ENCODE measurements at places on chromosomes 12 and 14. TPM values are rescaled to one million over a fixed set of nuclear protein-coding genes. Genes with fewer than 3 reads are reported as not detected.

DNA sequence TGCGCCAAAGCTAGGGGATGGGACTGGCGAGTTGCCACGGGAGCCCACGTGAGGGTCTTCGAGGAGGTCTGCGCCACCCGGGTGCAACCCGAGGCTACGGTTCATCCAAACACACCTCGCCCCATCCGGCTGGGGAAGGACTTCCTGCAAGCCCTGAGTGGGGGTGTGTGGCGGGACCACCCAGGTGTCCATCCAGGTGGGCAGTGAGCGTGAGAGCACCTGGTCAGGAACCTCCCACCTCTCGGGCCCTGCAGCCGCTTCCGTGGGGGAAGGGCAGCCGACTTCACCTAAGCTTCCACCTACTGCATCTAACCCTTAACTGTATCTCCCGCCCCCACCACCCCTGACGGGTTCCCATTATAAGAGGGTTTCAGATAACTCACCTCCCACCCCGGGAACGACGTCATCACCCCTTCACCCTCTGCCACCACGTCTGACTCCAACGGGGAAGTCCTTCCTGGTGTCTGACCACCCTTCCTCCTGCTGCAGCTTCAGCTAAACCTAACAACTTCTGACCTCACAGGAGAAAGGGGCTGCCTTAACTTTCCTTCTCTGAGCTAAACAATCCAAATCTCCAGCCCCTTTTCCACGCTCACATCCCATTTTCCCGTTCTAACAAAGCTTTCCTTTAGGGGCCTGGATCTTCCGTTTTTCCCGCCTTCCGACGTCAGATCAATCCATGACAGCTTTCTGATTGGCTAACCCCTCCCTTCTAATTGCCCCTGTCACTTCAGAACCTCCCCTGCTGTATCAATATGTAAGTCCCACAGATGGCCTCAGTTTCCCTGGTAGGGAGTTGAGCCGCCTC, 27.4 kb upstream of the SMUG1 start:
- DNase-seq: no peak

The AKAP5 gene
- total RNA-seq: 2.1 TPM

DNA sequence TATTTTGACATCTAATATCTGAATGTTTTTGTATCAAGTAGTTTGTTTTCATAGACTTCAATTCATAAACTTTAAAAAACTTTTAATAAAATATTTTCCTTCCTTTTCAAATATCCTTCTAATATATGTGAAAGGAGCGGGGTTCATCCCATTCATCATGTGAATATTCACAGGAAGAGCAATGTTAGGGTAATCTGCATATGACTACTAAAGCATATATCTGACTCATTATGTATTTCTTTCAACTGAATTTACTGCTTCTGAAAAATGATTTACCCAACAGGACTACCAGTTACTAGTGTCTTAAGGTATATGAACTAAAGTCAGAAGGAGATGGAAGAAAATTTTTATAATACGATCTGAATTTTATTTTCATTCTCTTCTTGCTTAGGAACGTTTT, 30.5 kb downstream of the DHRS7 start:
- DNase-seq: no peak

GRCh38 chr14:101521978-101522377, 39.3 kb upstream of the DIO3 start:
- DNase-seq: no peak

The TCL1A gene
- not detected for total RNA-seq

GRCh38 chr12:53324113-53324778, 2.8 kb upstream of the AAAS start:
- no peak for DNase-seq

GRCh38 chr14:51468523-51468922, 183.2 kb upstream of the FRMD6 start:
- no peak for DNase-seq

GRCh38 chr14:88542857-88543795, 11.7 kb downstream of the PTPN21 start:
- DNase-seq: no peak

GRCh38 chr14:38197001-38197783, 10.5 kb upstream of the SSTR1 start:
- no peak for DNase-seq

The PPP1R1A gene
- total RNA-seq: 0.54 TPM

DNA sequence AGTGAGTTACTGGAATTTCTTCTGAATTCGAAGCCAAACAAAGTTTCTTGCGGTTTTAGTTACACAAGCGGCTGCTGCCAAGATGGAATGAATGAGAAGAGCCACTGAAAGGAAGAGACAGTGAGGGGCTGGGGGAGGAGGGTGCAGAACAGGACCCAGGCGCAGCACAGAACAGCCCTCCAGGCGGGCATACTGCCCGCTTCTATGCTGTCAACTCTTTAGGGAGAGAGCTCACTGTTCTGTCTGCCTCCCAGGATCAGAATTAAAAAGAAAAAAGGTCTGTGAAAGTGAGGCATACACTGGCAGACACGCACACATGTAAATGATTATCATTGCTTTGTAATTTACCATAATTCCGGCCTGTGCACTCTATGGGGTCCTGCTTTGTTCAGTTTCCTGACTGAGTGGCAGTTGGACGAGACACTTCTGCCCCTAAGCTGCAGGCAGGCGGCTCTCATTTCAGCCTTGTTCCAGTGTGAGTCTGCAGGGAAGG, 231.6 kb downstream of the CACNA1C start:
- DNase-seq: no peak

DNA sequence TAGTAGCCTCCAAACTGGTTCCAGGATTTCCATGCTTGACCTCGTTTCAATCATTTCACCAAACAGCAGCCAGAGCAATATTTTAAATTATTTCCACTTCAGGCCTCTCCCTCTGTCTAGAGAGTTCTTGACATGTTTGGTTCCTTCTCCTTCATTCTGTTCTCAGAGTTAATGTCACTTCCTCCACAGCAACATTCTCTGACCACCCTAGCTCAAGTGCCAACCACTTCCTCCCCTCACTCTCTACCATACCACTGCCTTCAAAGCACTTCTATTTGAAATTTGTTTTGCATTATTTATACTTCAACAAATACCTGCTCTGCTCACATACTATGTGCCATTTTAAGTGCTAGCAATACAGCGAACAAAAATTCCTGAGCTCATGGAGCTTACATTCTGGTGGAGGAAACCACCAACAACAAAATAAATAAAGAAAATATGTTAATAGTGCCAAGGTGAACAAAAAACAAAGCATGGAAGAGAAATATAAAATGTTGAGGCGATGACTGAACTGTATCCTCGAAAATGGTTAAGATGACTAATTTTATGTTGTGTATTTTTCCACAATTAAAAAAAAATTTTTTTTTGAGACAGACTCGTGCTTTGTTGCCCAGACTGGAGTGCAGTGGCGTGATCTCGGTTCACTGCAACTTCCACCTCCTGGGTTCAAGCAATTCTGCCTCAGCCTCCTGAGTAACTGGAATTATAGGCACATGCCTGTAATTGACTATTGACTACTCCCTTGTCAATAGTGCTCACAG, 17.3 kb downstream of the BAZ1A start:
- DNase-seq: no peak

GRCh38 chr14:61893371-61893940, 131.2 kb downstream of the SNAPC1 start:
- no peak for DNase-seq

- no peak for DNase-seq
These were observed 59.3 kb downstream of the ABCC9 start for GRCh38 chr12:21881965-21882364.

The KRT83 gene
- total RNA-seq: not detected

- no peak for DNase-seq
These were observed 64.3 kb downstream of the FLRT2 start for GRCh38 chr14:85594217-85594616.

The NEUROD4 gene
- not detected for total RNA-seq

GRCh38 chr12:109714141-109714912, 702 bp downstream of the FAM222A start:
- peak; percentile 80 for DNase-seq

- no peak for DNase-seq
These were observed 83.6 kb downstream of the ALX1 start for GRCh38 chr12:85363382-85364190.

The C14orf39 gene
- 1.6 TPM for total RNA-seq

The KRT4 gene
- 1.3 TPM for total RNA-seq

- no peak for DNase-seq
These were observed 51.5 kb downstream of the TMPRSS12 start for GRCh38 chr12:50894241-50894640.

DNA sequence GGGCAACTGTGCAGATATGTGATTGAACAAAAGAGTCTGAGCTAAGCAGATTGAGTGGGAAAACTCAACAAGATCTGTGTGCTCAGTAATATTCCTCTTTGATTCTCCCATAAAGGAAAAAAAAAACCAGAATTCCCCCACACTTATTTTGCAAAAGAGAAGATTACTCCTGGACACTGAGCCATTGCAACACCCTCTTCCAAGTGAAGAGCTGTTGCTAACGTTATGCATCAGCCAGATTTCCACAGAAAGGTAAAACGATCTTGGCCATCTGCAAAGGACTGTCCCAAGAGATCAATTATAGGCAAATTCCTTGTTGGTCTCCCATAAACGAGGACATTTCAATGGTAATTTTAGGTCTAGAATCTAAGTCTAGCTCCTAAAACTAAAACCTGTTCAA, 587.7 kb downstream of the C12orf50 start:
- DNase-seq: no peak

The CLEC6A gene
- not detected for total RNA-seq

The ATP23 gene
- 4.8 TPM for total RNA-seq

- no peak for DNase-seq
These were observed 173.5 kb upstream of the KRR1 start for GRCh38 chr12:75684678-75685616.

The PIP4K2C gene
- total RNA-seq: 24.2 TPM

- no peak for DNase-seq
These were observed 3.6 kb upstream of the HSPB8 start for GRCh38 chr12:119175081-119175480.

DNA sequence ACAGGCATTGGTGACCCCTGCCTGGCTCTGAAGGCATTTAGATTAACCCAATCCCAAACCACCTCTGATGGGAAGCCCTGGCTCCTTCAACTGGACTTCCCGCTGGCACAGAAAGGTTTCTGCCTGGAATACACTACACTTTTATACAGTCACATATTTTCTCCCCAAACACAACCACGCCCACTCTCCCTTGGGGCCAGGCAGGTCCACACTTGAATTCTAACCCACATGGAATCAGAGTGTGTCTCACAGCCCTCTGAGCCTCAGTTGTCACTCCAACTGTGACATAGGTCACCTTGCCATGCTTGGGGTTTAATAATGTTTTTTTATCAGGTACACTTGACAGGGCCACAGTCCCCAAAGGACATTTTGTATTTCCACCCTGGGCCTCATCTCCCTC, 368.6 kb downstream of the BCL11B start:
- no peak for DNase-seq

- DNase-seq: peak; percentile 12
These were observed 22.7 kb downstream of the LRTM2 start for GRCh38 chr12:1842905-1843640.

The NTF3 gene
- 8.6 TPM for total RNA-seq

The CCNK gene
- total RNA-seq: 67.9 TPM

- DNase-seq: no peak
These were observed 548.6 kb upstream of the TBX3 start for GRCh38 chr12:115232455-115233156.

DNA sequence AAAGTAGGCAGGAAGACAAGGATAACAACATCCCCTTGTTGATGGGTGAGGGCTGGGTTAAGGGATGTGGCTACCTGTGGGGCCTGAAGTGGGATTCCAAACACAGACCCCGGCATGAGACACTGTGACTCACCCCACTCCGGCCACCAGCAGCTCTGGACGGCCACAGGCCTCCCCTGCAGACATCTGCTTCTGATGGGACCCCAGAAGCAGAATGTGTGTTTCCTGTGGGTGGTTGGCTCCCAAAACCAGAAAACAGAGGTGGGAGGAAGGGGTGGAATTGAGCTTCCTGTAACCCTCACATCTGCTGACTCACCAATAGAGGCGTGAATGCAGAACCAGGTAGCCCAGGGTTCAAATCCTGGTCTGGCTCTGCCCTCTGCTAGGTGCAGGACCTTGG, 216.6 kb upstream of the PWP1 start:
- DNase-seq: no peak

The TMEM117 gene
- total RNA-seq: 35.3 TPM

The FBXO34 gene
- 35.9 TPM for total RNA-seq

DNA sequence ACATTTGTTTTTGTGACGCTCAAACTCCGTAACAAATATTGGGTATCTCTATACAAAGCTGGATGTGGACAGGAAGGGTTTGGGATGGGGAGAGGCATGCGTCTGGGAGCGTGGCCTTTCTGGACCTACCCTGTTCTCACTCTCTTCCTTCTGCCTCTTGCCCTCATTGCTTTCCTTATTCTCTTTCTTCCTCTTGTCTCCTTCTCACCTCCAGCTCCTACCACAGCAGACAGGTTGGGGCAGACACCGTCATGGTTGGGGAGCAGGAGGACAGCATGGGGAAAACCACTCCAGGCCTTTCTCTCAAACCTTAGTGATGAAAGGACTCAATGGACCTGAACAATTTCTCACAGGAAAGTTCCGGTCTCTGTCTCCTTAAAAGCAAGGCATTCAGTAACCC, 465.3 kb downstream of the RAD51B start:
- no peak for DNase-seq

DNA sequence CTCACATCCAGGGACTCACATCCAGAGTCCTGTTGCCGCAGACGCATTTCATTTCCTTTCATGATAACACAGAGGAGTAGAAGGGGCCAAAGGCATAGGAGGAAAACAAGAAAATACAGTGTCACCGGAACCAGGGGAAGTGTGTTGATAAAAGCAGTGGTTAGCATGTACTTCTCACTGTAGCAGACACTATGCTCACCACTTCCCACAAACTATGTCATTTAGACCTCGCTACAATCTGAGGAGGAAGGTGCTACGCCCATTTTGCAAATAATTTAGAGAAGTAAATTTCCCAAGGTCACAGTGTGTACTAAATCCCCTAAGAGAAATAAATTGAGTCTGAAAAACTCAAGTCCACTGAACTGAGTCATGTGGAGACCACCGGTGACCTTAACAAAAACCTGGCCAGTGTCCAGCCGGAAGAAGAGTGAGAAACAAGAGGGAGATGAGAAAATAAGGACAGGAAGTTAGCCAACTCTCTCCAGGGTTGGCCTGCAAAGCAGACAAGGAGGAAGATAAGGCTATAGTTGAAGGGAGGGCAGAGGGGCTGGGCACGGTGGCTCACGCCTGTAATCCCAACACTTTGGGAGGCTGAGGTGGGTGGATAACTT, 25.8 kb upstream of the TMCC3 start:
- no peak for DNase-seq

The IL25 gene
- total RNA-seq: not detected

The IL23A gene
- 0.51 TPM for total RNA-seq

- no peak for DNase-seq
These were observed 9.8 kb downstream of the NTF3 start for GRCh38 chr12:5441497-5442236.
